ENCODE measurements at places on chromosomes 16 and 17.
A peak's percentile ranks its signal among the peaks of the same experiment; 100 is the strongest.

DNA sequence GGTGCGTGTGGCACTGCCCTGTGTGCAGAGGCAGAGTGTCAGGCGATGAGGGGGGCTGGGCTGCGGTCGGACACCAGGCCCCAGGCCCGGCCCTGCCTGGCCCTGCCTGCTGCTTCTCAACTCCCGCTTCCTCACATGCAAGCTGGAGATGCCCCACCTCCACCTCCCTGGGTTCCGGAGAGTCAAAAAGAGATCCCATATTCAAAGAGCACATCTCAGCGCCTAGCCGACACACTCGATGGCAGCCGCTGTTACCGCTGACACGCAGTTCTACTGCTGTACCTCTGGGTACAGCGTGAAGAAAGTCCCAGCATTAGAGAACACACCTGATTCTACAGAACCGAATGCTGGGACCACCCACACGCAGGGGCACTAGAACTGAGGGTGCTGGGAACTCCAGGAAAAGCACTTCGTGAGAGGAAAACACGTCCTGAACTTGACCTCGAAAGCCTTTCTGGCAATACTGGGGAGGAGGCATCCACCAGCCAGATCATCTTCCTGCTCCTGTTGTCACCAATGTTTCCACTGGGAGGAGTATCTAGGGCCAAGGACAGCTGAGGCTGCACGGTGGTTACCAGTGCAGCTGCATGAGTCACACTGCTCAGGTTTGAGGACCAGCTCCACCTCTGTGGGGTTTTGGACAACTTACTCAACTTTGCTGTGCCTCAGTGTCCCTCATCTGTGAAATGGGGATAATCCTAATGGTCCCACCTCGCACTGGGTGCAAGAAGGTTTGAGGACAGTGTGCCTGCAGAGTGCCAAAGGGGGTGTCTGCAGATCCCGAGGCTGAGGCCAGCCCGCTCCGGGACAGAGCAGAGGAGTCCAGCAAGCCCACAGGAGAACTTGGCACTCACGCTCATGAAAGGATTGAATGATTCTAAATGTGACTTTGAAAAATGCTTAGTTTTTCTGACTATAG, 100.4 kb upstream of the DNAH17 start:
- no peak for DNase-seq

GRCh38 chr17:16529906-16530305, 37.9 kb upstream of the LRRC75A start:
- DNase-seq, result no peak

- DNase-seq, result no peak
Observed at GRCh38 chr17:1843947-1844346, 14.1 kb downstream of the RPA1 start.

DNA sequence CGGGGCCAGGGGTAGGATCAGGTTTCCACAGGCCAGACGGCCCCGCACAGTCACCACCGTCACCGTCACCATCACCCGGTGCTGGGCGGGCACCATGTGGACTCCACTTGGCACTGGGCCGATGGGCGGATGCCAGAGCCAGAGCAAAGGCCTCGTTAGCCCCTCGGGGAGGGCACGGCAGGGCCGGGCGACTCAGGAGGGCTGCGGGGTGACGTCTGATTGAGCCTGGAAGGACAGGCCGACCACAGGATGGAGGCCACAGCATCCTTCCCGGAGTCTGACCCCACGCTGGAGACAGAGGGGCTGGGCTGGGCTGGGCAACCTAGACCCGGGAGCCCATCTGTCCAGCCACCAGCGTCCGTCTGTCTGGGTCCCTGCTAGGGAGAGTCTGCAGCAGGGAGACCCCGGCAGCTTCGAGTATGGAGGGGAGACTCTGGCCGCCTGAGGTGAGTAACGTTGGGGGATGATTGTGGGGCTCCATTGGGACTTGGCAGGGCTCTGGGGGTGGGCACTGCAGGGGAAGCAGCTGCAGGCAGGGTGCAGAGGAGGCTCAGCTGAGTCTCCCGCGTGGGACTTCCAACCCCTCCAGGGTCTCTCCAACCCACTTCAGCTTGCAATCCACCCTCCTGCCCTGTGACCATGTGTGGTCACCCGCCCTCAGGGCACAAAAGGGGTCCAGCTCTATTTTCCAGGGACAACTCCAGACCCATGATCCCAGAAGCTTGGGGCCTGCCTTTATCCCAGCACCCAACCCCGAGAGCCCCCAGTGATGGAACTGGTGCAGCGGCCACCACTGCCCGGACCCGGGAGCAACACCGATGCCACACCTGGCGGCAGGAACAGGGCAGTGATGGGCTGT, 22.6 kb downstream of the SLC25A10 start:
- DNase-seq, result no peak

DNA sequence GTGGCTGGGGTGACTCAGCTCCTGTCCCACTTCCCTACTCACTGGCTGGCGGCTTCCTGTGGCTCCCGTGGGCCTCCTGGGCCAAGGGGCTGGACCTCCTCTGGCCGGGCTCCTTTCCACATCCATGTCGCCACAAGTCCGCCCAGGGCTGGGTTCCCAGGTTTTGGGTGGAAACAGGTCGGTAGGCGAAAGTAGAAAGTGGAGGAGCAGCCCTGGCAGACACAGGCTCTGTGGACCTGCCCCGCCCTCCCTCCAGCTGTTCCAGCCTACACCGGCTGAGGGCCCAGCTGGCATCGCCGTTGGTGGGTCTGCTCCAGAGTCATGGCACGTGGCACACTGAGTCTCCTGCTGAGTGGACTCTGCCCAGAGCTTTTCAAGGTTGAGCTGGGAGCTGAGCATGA, 28.7 kb downstream of the GSE1 start:
- no peak for DNase-seq

- DNase-seq, result no peak
Observed at GRCh38 chr17:1180958-1181752, 1.4 kb upstream of the ABR start.

DNA sequence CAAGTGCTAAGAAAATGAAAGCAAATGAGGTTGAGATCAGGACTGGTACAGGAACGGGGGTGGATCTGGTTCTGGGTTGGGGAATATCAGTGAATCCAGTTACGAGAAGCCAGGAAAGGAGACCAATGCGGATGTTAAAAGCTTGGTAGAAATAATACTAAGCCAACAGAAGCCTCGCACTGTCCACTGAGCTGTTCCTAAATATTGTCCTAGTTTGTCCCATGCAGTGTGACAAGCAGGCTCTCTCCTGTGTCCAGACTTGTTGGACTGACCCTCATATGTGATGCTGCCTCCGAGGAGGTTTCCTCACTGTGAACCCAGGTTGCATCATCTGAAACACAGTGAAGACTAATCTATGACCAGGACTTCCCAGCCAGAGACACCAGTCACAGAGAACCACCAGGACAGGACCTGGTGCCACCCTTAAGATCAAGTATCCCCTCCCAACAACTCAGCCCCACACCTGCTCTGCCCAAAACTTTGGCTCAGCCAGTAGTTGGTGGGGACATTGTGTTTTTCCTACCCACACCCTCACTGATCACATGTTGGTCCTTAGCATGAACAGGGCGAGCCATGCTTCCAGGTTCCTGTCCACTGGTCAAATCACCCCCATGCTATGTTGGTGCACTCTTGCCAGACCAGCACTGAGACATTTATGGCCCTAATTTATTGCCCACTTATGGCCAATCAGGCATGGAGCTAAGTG, 32.7 kb upstream of the SCNN1B start:
- DNase-seq, result no peak

- DNase-seq, result no peak
Observed at GRCh38 chr17:35693662-35694061, 37.8 kb upstream of the RASL10B start.

GRCh38 chr16:17154981-17155380, 315.8 kb downstream of the XYLT1 start:
- no peak for DNase-seq

DNA sequence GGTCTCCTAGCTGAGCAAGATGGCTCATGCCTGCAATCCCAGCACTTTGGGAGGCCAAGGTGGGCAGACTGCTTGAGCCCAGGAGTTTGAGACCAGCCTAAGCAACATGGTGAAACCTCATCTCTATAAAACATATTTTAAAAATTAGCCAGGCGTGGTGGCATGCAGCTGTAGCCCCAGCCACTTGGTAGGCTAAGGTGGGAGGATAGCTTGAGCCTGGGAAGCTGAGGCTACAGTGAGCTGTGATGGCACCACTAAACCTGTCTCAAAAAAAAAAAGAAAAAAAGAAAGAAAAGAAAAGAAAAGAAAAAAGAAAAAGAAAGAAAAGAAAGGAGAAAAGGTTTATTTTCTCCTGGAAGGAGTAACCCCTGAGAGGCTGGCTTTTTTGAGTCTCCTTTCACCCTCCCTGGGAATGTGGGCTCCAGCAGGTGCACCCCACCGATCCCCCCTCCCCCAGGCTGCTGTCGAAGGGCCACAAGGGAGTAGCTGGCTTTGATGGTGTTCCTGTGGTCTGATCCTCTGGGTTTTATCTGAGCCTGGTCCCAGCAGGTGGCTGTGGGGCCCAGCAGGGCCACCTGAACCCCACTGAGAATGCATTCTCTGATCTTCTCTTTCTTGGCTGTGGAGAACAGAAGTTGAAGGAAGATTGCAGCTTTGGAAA, 29.9 kb upstream of the TNRC6C start:
- no peak for DNase-seq

GRCh38 chr16:50996830-50997186, 154.3 kb downstream of the SALL1 start:
- DNase-seq, result no peak

- no peak for DNase-seq
Observed at GRCh38 chr16:78480588-78480987, 381.1 kb downstream of the WWOX start.

- peak; percentile 55 for DNase-seq
Observed at GRCh38 chr17:57284984-57285646, 28.8 kb downstream of the MSI2 start.

DNA sequence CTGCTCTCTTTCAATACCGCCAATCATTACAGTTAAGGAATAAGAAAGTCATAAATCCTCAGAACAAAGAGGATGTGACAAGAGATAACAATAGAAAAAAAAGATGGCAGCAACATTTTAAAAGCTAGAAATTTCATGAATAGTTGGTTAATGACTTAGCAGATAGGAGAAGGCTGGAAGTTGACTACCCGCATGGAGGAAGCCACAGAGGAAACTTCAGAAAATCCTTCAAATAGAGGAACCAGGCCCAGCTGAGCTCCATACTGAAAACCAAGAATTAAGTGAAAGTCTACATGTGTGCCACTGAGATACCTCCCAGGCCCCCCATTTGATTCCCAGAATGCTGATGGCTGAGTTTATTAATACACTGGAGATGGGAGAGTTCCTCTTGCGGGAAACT, 109.3 kb downstream of the GSG1L start:
- no peak for DNase-seq

DNA sequence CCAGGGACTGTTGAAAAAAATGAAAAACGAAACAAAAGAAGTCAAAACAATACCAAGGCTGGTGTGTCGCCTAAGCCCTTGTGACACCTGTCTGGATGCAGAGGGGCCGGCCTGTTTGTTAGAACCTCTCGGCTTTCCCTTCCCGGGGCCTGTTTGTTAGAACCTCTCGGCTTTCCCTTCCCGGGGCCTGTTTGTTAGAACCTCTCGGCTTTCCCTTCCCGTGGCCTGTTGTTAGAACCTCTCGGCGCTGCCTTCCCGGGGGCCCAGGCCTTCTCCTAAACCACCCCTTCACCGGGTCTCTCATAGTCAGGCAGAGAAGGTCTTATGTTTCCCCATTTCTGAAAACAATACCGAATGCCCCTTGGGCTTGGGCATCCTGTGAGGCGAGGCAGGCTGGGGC, 180.0 kb downstream of the BANP start:
- DNase-seq, result no peak

GRCh38 chr16:48637039-48637438, 27.1 kb upstream of the N4BP1 start:
- DNase-seq, result no peak

DNA sequence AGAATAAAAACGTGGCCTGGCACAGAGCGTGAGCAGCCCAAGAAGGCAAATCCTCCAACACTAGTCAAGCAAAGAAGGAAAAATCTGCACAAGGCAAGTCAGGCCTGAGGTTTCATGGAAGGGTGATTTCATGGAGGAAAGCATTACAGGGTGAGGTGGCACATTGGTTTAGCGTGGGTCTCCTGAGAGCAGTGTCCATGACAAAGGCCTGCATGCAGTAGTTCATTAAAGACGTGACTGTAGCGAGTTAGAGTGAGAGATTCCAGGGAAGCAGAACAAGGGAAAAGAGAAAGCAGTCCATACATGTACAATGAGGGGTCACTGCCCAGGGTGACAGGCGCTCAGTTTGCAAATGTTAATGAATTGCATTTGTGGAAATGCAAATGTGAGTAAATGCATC, 285.0 kb upstream of the ERCC4 start:
- DNase-seq, result no peak

DNA sequence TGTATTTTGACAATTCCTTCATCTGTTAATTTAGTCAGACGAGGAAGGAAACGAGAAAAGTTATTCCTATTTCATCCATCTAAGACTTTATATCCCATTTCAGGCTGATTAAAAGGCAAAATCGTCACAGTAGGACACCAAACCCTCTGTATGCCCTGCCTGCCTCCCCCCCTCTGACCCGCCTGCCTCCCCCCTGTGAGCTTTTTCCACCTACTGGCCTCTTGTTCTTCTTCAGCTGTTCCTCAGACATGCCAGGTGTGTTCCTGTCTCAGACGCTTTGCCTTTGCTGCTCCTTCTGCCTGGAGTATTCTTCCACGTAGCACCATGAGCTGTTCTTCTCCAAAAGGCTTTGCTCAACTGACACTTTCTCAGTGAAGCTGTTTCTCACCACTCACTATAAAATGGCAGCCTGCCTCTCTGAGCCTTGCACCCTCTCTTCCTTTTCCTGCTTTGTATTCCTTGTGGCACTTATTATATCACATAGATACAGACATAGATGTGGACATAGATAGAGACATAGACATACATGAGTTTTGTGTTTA, 723.4 kb downstream of the MAF start:
- no peak for DNase-seq

GRCh38 chr17:68910251-68910705, 44.9 kb downstream of the ABCA8 start:
- no peak for DNase-seq

GRCh38 chr17:27283060-27283459, 10.9 kb upstream of the WSB1 start:
- no peak for DNase-seq

DNA sequence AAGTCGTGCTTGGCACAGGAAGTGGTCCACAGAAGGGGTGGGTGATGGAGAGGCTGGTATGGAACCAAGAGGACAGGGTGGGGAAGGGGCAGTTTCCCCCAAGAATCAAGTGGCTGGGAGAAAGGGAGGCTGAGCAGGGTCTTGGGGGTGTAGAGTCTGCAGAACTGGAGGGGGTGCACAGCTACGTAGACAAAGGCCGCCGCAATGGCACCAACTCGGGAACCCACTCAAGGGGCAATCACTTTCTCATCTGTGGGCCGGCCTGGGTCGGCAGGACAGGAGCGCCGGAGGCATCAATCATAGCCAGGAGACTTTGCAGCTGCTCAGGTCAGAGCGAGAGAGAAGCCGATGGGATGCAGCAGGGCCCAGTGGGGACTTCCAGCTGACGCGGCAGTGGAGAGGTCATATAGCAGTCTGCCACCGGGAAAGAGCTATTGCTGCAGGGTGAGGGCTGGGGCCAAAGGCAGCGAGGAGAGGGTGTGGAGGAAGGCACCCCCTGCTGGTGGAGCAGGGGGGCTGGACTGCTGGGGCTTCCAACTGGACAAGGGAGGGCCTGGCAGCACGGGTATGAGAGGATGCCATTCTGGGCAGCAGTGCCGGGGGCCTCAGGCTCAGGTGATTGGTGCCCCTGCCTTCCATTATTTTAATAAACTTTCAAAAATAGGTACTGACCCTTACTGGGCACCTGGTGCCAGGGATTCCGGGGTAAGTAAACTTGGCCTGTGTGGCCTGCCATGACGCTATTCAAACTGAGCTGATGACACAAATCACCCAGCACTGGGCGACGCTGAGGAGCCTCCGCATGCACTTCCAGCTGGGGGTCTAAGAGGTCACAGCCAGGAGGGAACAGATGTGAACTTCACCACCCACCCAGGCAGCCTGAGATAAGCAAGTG, 52.5 kb upstream of the MTSS2 start:
- peak; percentile 49 for DNase-seq

- DNase-seq, result no peak
Observed at GRCh38 chr16:84088695-84089395, 27.9 kb downstream of the MBTPS1 start.

Measured in CMK (cell line).